ENCODE measurements at places on chromosomes 1 and 21.

GRCh38 chr1:29133861-29134694 lies 10.4 kb upstream of the TMEM200B start:
- no peak for DNase-seq

DNA sequence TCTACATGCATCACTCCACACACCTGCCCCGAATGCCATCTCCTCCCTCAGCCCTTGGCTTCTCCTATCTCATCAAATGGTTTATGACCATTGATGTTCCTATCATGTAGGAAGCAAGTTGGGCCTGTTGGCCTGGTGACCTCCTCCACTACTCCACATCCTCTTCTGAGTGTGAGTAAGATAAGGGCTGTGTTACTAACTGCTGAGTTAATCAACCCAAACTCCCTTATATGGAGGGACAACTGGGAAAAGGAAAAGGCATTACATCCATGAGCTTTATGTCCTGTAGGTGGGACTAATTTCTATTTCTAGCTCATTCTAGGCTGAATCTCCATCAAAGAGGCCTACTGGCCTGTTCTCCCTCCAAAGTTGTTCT lies 57.6 kb downstream of the WLS start:
- no peak for DNase-seq

GRCh38 chr1:15410884-15411245 lies 1.2 kb downstream of the EFHD2 start:
- DNase-seq = no peak

DNA sequence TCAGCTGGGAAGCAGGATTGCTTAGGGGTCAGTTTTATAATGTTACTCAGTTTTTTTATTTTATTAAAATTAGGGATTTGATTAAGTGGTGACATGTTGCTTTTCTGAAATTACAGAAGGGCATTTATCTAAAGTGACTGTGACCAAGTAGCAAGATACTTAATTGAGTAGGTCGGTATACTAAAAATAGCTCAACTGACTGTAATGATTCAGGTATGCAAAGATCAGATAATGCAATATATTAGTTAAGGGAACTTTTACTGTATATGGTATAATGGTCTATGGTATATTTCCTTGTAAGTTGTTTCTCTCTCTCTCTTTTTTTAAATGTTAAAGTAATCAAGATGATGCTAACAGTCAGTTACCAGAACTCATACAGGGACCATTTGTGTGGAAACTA lies 26.2 kb downstream of the RLF start:
- DNase-seq = no peak

DNA sequence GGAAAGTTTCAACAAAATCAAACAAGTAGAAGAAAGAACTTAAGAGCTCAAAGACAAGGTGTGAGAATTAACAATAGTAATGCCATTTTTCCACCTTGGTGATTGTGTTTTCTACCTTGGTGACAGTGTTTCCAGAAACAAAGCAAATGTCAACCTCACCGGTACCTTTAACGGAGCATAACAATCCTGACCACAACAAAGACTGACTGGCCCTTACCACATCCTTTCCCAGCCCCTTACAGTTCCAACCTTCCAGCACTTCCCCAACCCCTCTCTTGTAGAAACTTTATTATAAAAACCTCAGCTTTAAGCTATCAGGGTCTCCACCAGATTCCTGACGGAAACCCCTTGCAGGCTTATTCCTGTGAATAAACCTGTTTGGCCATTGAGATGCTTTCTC lies 16.7 kb downstream of the STYXL2 start:
- no peak for DNase-seq
